ENCODE measurements at places on chromosomes 11 and 22. TPM values are rescaled to one million over a fixed set of nuclear protein-coding genes. Genes with fewer than 3 reads are reported as not detected.

OVOL1 gene
- total RNA-seq: not detected

CBX6 gene
- total RNA-seq: 65.3 TPM

SCUBE1 gene
- total RNA-seq: 3.9 TPM

JAM3 gene
- total RNA-seq: 44.8 TPM

COPB1 gene
- 137 TPM for total RNA-seq

DRICH1 gene
- total RNA-seq: 0.46 TPM

BIK gene
- 0.46 TPM for total RNA-seq

SAA1 gene
- total RNA-seq: not detected

HEPHL1 gene
- not detected for total RNA-seq

MS4A1 gene
- 0.23 TPM for total RNA-seq

CARNS1 gene
- total RNA-seq: 0.23 TPM

BEST1 gene
- total RNA-seq: 1.6 TPM

GAB4 gene
- total RNA-seq: not detected

ANAPC15 gene
- 15.5 TPM for total RNA-seq

BANF1 gene
- total RNA-seq: 26.3 TPM

GPR83 gene
- total RNA-seq: 4.4 TPM

MYBPC3 gene
- total RNA-seq: not detected

YAP1 gene
- 33.9 TPM for total RNA-seq

LDLRAD3 gene
- 67.6 TPM for total RNA-seq

RNF214 gene
- 20.1 TPM for total RNA-seq

CNTF gene
- total RNA-seq: 1.6 TPM

STK33 gene
- 22.6 TPM for total RNA-seq

OSM gene
- 0.23 TPM for total RNA-seq

RIMBP3C gene
- 0.69 TPM for total RNA-seq

DBX1 gene
- not detected for total RNA-seq

MFNG gene
- total RNA-seq: 4.2 TPM
